Stimulated activated CD4-positive, alpha-beta T cell treated with anti-CD3 and anti-CD28 coated beads, Interleukin-4, amount 100 ng/mL, for 4 hours (primary cell): ENCODE measurements at places on chromosomes 6 and 20.

DNA sequence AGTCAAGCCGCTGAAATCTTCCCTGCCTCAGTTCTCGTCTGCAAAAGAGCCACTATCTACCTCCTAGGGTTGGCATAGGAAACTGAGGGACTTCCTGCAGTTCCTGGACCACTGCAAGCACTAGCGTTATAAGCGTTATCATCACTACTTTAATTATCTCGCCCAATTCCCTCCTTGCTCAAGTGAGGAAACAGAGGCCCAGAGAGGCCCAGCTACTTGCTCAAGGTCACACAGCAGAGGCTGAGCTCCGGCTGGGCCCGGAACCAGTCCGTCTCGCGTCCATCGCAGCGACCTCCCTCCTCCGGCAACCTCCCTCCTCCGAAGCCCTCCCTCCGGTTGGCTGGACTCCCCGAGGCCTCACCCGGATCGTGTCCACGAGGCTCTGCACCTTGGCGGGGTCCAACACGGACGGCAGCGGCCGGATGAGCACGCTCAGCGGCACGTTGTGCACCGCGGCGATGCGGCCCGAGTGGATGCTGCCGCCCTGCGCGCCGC is 338 bp downstream of the SRXN1 start:
- no peak for DNase-seq

- no peak for DNase-seq
These were observed 32.3 kb upstream of the AFDN start for GRCh38 chr6:167794161-167795157.

- no peak for DNase-seq
These were observed 65.7 kb upstream of the EEF1A1 start for GRCh38 chr6:73586416-73586974.

- no peak for DNase-seq
These were observed 50.9 kb upstream of the EZR start for GRCh38 chr6:158869826-158870648.

- DNase-seq, result no peak
These were observed 245.3 kb upstream of the UFL1 start for GRCh38 chr6:96276305-96276704.

GRCh38 chr20:23289724-23290395 is 60.7 kb upstream of the NXT1 start:
- DNase-seq, result no peak

- DNase-seq, result no peak
These were observed 8.3 kb downstream of the CD24 start for GRCh38 chr6:106966229-106966628.

- no peak for DNase-seq
These were observed 102.8 kb downstream of the TMEM242 start for GRCh38 chr6:157220485-157220884.

- no peak for DNase-seq
These were observed 463.4 kb downstream of the MAFB start for GRCh38 chr20:40225596-40225995.
